Activated CD4-positive, CD25-positive, alpha-beta regulatory T cell (primary cell): ENCODE measurements at places on chromosomes 4 and X.

GRCh38 chr4:26854701-26855100 lies 5.9 kb upstream of the STIM2 start:
- DNase-seq: no peak

DNA sequence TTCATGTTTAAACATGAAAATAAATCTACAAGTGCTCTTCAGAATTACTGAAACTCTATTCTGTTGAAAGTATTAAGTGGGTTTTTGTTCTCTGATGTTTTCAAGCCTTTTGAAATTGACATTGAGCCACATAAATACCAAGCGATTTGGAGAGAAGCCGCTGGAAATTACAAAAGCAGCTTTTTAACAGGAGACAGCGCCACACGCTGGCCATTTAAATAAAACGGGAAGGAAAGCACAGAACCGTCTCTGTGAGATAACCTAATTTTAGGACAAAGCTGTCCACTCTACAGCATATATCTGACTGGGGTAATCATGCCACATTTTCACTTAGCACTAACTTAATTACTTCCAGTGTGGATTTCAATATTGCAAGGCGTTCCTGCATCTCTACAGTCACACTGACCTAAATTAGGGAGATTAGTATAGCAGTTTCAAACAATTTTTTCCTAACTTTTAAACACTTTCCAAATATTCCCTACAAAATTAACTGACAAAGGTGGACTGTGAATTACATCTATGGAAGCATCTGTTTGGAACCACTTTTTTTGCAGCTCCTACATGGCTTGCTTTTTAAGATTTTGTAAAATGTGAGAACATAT lies 6.8 kb upstream of the ANOS1 start:
- no peak for DNase-seq

DNA sequence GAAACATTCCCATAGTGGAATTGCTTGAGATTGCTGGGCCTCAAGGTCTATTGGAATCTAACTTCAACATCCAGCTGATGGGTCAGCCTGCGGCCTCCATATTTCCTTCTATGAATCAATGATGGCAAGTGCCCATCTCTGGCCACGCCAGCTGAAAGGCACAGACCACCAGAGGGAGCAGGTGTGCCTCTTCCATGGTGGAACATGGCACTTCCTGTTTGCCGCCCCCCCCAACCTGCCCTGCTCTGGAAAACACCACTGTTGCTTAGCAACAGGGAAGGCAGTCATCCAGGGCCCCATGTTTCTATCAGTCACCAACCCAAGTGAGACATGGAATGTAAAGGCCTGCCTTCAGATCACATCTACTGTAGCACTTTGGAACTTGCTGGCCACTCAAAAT lies 11.6 kb downstream of the PAGE4 start:
- DNase-seq: no peak

- DNase-seq: no peak
Measured at GRCh38 chr4:154078504-154079350, 289.8 kb upstream of the SFRP2 start.

DNA sequence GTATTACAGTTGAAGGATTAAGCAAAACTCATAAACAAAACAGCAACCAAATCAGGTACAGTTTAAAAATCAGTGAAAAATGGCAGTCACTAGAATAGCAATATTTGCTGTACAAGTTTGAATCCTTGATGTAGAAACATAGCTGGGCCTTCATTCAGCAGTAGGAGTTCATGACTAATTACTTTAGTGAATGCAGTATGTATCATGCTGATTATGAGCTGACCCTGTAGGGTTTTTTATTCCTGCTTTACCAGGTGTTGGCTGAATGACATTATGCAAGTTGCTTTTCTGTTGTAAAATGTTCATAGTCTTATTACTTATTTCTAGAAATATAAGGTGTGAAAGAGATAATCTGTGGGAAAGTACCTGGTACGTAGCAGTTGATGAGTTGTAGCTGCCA lies 179.6 kb downstream of the CCSER1 start:
- no peak for DNase-seq

DNA sequence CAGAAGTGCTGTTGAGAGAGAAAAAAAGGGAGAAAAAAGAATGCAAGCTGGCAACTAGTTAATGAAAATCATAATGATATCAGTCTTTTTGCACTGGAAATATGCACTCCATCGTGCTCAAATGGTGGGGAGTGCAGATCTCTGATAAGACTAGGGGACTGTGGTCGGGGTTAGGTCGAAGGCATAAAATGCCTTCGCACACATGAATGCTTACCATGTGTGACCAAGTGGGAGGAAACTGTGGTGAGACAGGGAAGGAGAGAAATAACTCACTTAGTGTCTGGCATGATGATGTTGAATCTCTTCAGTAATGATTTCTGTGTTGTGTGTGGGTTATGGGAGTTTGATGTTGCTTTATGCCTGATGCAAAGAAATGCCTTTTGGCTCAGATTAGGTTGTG lies 358.9 kb downstream of the FBXO8 start:
- DNase-seq: no peak

DNA sequence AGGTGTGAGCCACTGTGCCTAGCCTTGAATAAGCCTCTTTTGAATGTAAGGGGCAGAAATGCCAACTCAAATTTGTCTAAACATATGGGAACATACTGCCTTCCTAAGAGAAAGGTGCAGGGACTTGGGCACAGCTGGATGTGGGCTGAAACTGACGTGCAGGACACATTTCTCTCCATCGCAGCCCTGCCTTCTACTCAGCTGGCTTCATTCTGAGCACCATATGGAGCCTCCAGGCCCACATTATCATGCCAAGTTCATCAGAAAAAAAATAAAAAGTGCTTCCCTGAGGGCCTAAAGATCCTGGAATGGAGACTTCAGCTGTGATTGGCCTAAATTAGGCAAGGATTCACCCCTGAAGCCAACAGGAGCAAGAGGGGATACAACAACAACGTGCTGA lies 386.2 kb downstream of the RAB28 start:
- no peak for DNase-seq

GRCh38 chr4:127498366-127498765 lies 134.4 kb upstream of the INTU start:
- DNase-seq: no peak

GRCh38 chr4:78355306-78355705 lies 196.3 kb upstream of the ANXA3 start:
- DNase-seq: no peak

DNA sequence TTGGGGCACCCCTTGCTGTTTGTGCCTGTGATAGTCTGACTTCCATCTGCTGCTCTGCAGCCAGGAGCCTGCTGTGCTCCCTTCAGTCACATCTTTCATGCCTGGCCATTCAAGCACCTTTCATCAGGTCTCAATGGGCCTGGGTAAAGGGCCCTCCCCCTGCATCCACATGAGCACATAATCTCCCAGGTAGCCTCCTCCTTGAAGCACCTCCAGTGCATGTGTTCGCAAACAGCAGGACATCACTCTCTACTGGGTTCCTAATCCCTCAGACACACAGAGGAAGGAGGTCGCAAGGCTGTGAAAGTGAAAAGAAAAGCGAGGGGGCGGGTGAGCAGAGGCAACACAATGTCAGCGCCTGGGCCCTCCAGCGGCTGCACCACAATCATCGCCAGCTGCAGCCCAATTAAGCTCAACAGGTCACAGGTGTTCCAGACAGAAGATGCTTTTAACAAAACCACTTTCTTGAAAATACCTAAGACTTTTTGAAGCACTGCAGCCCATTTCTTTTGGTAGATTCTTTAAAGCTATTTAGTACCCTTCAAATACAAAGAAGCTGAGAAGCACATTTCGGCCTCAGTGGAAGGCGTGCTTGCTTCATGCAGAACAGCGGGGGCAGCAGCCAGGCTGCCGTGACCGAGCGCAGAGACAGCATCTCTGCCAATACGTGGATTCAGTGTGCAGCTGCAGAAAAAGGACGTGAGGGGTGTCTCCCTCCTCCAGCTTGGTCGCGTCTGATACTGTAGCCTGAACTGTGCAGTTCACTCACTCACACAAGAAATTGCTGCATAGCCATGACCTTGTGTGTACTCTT lies 92.2 kb upstream of the SPRY1 start:
- no peak for DNase-seq

DNA sequence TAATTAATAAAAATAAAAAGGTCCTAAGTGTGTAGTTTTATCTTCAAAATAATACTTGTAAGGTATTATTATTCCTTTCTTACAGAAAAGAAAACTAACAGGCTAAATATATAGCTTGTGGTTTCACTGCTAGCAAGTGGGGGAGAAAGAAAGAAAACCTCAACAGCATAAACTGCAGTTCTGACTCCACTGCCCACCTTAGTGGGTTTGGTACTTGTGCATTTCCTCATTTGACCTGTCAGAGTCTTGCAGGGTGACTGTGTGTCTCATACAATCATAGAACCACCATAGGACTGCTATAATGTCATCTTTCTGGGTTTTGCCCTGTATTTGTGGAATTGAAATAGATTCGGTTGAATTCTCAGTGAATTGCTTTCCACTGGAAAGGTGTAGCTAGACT lies 94.7 kb upstream of the PUDP start:
- no peak for DNase-seq

DNA sequence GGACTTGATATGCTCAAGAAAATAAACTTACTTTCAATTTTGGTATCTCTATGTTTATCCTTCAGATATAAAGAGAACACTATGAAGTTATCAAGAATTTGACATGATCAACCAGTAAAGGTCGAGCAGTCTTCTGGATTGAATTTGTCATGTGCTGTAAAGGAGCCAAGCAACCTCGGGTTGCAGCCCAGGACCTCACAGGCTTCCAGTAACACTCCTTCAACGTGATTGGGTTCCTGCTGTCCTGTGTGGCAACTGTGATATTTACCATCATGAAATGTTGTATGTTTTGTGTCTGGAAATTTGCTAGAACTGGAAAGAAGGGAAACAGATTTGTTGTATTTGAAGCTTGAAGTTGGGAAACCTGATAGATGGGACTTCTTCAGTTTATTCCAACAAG lies 52.0 kb upstream of the UGT2B7 start:
- DNase-seq: no peak

DNA sequence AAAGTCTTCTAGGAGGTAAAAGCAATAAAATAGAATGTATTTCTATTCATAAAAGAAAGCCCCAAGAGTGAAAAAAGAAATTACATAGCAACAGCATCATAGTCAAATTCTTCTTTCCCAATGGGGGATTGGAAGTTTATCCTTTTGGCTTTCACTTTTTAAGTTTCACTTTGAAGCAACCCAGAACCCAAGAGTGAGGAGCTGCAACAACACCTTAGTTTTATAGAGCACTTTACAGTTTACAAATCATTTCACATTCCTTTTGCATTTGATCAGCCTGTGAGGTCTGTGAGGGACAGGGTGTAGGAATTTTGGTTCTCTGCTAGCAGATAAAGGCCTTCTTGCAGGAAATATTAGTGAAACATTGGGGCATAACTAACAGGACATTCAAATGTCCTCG lies 112.0 kb upstream of the NDP start:
- DNase-seq: no peak

DNA sequence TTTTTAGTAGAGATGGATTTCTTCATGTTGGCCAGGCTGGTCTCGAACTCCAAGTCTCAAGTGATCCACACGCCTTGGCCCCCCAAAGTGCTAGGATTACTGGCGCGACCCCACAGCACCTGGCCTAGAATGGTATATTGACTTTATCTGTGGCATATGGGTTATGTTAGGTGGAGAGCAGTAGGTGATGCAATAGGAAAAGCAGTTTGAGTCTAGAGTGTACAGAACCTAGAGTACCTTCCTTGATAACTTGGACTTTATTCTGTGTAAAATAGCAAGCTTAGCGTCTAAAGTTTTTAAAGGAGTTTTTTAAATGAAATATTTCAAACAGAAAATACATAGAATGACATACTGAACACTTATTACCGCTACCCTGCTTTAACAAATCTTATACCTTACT lies 312.0 kb upstream of the ZCCHC13 start:
- DNase-seq: no peak

DNA sequence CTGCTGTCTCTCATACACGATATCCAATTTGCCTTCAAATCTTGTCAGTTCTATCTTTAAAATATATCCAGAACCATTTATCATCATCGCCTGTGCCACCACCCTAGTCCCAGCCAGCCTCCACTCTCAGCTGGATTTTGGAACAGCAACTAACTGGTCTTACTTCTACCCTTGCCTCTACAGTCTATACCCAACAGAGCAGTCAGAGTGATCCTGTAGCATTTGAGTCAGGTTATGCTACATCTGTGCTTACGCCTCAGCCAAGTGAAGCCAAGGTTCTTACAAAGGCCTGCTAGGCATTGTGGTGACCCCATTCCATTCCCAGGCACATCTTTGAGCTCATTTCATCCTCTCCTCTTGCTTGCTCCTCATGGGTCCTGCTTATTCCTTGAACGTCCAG lies 95.7 kb upstream of the ACSL1 start:
- DNase-seq: no peak

DNA sequence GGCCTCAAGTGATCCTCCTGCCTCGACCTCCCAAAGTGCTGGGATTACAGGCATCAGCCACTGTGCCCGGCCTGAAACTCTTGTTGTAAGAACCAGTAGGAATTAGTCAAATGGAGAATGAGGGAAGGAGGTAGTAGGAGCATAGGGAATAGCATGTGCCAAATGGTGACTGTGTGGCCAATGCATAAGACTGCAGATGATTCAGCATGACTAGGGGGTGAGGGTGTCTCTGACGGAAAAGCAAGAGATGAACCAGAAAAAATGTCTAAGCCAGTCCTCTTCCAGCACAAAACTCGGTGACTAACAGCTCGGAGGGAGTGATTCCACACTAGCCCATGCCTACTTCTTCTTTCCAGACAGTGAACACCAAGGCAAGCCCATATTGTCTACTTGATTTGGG lies 58.2 kb upstream of the DUSP21 start:
- no peak for DNase-seq

- DNase-seq: no peak
Measured at GRCh38 chrX:48590203-48591103, 6.8 kb upstream of the WDR13 start.

DNA sequence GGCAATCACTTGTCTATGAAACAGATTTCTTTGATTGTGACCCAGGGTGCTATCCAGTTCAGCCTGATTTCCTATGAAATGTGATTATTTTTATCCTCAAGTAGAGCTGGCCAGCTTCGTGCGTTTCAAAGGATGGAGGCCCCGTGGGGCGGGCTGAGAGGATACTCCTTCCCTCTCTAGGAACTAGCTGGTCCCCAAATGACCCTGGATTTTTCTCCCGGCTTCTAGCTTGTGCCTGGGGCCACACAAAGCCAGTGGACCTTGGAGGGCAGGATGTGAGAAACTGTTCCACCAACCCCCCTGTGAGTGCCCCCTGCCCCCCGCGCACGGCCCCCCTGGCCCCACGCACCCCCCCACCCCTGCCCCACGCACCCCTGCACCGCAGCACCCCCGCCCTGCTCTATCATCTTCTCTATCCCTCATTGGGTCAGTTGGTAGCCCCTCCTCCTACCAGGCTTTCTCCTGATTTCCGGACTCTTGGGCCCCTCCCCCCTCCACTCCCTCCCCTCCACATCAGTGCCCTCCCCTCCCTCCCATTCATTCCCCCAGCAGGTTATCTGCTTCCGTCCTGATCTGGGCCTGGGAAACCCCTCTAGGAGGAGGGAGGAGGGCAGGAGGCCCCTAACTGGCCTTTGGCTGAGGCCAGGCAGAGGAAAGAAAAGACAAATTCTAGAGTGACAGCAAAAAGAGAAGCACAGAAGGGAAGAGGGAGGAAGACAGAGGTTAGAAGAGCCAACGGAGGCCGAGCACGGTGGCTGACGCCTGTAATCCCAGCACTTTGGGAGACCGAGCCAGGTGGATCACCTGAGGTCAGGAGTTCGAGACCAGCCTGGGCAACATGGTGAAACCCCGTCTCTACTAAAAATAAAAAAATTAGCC lies 3.3 kb downstream of the XPNPEP2 start:
- no peak for DNase-seq
